ENCODE measurements at places on chromosomes 7 and 10. TPM values are rescaled to one million over a fixed set of nuclear protein-coding genes. Genes with fewer than 3 reads are reported as not detected.

Gene PLAU
- total RNA-seq = 0.10 TPM

GRCh38 chr10:26374426-26374825, 63.7 kb upstream of the APBB1IP start:
- DNase-seq = no peak

GRCh38 chr7:106551936-106552335, 109.0 kb downstream of the CCDC71L start:
- no peak for DNase-seq

DNA sequence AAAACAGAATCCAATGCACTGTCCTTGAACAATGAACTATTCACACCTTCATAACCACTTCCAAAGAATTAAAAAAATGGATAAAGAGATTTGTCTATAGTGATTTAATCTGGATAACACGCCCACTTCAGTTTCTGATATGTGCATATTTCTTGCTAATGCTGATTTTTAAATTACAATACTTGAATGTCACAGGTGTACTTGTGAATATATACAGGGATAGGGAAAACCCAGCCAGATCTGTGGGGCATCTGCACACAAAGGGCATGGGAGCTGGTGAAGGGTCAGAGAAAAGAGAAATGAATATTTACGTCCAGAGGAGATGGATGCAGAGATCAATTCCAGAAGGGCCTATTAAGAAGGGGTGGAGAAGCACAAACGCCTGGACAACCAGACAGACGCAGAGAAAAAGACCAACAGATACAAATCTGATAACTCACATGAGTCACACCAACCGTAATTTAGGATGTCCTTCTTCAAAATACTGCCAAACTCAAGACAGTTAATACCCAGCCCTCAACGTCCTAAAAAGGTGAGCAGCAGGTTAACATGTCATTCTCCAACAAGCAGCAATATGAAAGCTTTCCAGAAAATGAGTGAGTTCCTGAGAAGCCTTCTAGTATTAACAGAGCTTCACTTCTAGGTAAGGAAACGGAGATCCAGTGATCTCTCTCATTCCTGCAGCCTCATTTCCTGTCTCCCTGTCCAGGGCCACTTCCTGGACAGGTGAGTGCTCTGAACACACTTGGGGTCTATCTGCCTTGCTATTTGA, 41.9 kb downstream of the PIP4K2A start:
- DNase-seq = no peak

- no peak for DNase-seq
These were observed 89.9 kb downstream of the CARD11 start for GRCh38 chr7:2953588-2954407.

- DNase-seq = no peak
These were observed 516.7 kb upstream of the CELF2 start for GRCh38 chr10:10500937-10501336.

- DNase-seq = no peak
These were observed 86.1 kb upstream of the DNAJB6 start for GRCh38 chr7:157250605-157251228.

DNA sequence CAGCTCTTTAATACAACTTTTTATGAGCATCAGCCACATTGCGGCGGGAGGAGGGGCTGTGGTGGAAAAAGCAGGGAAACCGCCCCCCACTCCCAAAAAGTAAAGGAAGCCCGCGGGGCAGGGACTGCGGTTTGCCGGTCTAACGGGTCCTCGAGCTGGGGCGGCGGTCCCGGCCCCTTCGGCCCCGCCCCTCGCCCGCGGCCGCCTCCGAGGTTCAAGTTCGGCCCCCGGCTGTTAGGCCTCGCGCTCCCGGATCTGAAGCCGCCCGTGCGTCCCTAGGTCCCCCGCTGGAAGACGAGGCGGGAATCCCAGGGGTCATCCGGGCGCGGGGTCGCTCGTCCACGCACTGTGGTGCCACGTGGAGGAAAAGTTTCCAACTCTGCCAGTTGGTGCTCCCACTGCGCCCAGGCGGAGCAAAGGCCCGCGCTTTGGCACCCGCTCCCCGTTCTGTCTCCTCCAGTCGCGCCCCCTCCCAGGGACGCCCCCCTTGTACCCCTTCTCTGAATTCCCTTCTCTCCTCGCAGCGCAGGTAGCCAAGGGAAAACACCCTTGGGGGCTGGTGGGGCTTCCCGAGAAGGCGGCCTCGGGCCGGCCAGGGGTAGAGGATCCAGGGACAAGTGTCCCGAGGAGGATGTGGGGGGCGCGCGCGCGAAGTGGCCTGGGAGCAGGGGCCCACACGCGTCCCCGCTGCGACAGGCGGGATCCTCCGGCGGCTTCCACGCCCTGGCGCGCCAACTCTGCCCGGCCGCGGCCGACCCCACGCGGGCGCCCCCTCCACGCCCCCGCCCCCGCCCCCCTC, 798 bp upstream of the AUTS2 start:
- peak; percentile 57 for DNase-seq

DNA sequence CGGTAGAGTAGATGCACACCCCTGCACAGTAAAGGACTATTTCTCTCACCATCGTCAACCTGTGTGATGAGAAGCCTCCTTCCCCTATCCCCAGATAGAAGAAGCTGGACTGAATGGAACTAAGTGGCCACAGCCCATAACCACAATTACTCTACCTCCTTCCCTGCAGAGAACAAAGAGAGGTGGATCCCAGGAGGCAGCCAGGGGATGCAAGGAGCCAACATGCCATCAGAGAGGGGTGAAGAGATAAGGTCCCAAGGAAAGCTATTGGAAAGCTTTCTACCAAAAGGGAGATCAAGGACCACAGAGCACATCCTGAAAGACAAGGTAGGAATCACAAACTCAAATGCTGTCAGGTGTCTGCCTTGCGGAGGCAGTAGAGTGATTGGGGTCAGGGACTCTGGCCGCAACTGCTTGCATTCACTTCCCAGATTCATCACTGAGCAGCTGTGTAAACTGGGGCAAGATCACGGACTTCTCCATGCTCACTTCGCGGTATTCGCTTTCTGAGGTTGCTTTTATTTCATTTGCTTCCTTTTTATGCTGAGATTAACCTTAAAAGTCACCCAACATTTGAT, 81.6 kb upstream of the MYO3A start:
- no peak for DNase-seq

DNA sequence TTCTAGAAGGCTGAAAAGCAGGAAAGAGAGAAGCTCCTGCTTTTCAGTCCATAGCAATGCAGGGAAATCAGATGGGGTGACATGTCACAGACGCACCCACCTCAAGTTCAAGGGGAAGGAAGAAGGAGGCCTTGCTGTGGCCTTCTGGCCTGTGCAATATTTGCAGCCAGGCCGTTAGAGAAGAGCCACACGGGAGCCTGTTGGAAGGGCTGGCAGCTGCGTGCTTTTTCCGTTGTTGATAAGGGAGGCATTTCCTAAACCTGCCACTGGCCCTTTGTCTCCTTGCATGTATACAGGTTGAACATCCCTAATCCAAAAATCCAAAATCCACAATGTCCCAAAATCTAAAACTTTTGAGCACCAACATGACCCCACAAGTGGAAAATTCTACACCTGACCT, 492.5 kb upstream of the ZMIZ1 start:
- DNase-seq = no peak

DNA sequence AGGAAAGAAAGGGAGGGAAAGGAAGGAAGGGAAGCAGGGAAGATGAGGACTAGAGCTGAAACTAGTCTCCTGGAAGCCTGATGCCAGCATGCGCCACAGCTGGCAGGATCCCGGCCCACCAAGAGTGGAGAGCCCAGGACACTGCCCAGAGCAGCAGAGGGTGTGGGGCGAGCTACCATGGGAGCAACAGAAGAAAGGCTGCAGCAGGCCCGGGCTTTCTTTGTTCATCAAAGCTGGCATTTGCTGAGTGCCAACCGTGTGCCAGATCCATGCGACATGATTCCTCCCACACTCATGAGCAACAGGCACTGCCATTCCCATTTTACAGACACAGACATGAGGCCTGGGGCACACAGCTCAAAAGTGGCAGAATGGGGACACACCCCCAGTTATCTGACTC, 68.9 kb downstream of the FAM53B start:
- no peak for DNase-seq

GRCh38 chr7:74475987-74476350, 22.3 kb downstream of the GTF2IRD1 start:
- no peak for DNase-seq

Measured in activated B cell treated with CpG ODN at 0.5 μM for 24 hours (primary cell).